ENCODE measurements at places on chromosomes 1 and 21.

GRCh38 chr1:153985341-153985912, 712 bp downstream of the RAB13 start:
- no peak for DNase-seq

GRCh38 chr1:193487722-193488121, 301.3 kb upstream of the B3GALT2 start:
- no peak for DNase-seq

DNA sequence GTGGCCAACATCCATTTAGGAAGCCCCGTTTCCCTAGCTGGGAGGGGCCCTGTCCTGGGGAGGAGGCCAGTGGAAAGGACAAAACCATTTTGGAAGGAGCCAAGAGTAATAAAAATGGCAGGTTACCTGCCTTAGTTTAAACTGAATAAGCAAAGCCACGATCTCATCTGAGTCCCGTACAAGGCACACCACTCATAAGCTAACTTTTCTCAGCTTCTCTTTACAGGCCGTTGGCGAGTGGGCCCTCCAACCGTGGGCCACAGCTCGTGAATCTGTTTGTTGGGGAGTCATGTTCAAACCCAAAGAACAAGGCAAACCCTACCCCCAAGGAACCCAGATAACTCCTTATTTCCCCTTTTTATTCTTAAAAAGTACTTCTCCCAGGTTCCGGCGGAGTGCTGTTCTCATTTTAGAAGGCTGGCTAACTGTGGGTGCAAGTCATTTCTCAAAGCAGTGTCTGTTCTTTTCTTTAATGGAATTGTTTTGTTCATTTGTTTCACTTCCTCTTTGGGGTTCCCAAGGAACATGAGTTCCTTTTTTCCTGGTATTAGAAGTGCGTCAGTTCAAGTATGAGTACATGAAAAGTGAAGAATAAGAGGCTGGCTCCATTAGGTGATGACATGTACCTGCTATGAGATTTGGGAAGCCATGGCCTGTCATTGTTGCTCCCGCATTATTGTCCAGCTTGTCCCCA, 89.0 kb downstream of the PSMG1 start:
- DNase-seq, result no peak

DNA sequence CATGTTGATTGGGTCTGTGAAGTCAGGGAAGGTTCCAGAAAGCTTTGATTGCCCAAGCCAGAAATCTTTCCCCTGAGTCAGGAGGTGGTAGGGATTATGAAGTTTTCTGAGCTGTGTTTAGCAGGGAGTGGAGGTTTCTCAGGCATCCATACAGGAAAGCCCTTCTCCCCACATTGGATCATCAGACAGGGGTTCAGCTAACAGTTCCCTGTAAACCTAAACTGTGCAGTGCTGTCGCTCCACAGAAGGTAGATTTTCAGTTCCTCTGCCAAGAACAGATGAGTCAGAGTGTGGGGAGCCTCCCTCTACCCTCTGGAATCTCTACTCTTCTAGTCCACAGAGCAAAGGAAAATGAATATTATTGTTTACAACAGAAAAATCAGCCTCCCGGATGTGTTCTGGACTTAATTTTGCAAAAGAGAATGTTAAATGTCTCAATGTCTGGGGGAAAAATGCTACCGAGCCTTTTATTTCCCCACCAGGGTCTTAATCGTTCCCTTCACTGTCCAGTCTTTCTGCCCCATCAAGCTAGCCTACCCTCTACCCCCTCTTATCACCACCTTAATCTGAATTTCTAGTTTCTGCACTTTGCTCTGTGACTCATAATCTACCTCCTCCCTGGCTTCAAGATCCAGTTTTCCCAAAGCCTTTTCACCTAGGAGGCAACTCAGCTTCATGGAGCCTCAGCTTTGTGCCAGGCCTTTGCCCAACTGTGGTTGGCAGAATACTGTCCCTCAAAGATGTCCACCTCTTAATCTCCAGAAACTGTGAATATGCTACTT, 355.6 kb downstream of the PRDM2 start:
- no peak for DNase-seq

Measured in cerebellum (tissue), 4 donors.